ENCODE measurements at places on chromosomes 11 and 22.

DNA sequence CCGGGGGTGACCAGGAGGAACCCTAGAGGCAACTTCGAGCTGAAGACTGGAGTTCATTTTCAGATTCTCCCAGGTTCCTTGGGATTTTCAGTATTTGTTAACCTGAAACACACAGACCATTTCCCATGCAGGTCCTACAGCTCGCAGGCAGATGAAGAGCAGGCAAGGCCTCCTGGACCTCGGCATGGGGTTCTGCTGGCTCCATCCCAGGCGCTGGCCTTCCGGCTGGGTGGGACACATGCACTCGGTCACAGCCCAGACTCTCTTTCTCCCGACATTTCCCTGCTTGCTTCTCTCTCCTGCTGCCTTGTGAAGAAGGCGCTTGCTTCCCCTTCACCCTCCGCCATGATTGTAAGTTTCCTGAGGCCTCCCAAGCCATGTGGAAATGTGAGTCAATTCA is 15.4 kb upstream of the TTLL12 start:
- DNase-seq = no peak

- no peak for DNase-seq
Observed at GRCh38 chr11:130042093-130042591, 27.6 kb upstream of the APLP2 start.

DNA sequence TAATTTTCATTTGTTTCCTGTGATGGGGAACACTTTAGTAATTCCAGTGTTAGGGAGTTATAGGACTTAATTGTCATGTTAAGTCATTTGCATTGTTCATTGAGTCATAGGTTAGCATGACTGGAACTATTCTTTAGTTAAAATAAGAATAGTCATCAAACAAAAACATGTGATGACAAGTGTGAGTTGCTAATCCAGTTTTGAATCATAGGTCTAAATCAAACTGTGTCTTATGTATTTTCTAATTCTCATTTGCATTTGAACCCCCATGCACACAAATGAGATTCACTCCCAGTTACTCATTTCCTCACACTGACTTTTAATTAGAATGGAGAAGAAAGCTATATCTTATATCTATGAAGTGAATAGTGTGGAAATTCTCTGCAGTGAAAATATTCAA is 405.6 kb downstream of the LRRC4C start:
- no peak for DNase-seq

DNA sequence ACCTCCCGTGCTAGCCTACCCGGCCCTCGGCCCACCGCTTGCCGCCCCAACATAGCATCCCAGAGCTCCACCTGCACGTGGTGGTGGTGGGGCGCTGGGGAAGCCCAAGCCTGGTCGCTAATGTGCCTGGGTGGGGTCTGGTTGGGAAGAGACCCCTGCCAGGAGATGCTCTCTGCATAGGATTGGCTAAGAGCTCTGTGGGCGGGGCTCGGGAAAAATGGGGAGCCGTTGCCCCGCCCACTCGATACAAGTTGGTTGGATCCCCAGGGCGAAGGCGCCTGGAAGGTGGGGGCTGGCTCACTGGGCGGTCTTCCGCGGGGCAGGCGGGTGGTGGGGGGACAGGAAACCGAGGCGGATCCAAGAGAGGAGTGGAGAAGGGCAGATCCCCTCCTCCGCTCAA is 7.6 kb downstream of the LRRC10B start:
- no peak for DNase-seq

GRCh38 chr22:32911503-32911902 is 110.0 kb downstream of the TIMP3 start:
- DNase-seq = no peak

- DNase-seq = no peak
Observed at GRCh38 chr22:44328762-44329161, 16.0 kb upstream of the SHISAL1 start.

DNA sequence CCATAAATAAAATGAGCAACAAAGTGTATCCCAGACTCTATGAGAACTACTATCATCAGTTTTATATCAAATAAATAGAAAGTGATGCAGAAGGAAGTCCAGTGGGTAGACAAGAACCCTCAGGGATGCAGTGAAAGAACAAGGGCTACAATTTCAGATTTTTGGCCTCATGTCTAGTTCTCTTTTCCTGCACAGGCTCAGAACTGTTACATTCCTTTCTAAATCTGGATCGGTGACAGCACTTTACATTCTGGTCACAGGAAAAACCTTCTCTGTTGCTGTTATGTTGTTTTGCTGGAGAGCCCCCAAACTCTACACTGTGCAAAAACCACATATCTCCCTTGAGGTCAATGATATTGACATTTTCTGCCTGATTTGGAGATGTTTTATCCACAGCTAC is 108.8 kb upstream of the ANO5 start:
- no peak for DNase-seq

DNA sequence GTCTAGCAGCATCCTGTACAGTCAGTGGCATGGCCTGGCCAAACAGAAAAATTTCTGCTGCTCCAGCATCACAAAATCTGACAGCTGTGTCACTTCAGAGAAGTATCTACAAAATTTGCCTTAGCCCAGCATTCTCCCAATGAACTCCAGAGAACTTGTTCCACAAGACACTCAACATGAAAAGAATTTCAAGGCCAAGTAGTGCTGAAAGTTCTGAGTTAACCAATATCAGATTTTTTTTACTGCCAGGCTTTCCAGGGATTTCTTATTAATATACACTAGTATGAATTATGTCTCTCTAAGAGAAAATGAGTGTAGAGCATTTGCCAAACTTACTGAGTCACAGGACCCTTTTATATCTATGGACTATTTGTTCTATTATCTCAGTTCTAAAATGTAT is 68.8 kb downstream of the OR5AK2 start:
- DNase-seq = no peak

- no peak for DNase-seq
Observed at GRCh38 chr11:68593441-68593840, 90.9 kb upstream of the GAL start.

- DNase-seq = no peak
Observed at GRCh38 chr11:105449100-105449734, 160.7 kb upstream of the GRIA4 start.

DNA sequence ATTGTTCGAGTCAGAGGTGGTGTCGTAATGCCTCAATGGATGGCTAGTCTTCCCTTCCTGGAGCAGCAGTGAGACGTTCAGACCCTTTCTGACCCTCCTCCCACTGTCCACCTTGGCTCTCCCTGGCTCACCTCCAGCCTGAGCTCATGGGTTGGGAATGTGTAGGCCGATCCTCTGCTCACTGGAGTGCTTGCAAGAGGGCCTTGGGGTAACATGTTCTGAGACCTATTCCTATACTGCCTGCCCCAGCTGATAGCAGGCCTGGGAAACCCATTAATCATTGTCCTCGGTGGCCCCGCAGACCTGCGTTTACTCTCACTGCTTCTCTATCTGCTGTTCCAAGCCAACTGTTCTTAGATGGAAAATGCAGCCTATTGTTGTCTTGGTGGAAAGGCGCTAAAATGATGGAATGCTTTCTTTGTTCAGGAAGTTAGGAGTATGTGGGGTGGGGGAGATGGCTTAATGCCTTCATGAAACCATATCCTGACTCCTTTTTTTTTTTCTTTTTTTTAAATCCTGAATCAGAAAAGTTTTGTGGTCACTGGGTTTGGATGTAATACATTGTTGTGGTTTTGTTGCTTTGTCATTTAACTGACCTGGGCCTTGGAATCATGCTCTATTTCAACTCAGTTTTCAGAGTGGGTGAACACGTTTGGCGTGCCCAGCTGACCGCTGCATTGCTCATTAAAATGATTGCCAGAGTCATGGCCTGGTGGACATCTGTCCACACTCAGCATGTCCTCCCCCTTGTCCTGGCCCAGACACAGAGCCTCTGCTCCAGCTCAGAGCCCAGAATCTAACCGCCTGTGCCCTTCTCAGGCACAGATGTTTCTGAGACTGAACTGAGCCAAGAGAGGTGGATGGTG is 72.5 kb downstream of the MICAL2 start:
- no peak for DNase-seq

DNA sequence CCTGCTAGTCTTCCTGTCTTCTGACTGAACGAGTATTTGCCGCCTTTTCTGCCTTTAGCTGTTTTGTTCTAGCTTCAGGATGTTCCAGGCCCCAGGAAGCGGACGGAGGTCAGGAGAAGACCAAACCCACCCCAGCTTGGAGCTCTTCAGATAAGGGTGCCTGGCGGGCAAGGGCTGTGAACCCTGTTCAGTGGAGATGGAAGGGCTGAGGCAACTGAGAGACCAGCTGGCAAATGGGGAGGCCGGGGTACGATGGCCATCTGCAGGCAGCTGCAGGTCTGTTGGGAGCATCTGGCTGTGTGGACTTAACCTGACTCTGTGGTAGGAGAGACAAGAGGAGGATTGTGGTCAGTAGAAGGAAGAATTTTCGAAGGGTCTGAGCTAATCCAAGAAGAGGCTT is 95.6 kb downstream of the CHST1 start:
- no peak for DNase-seq

DNA sequence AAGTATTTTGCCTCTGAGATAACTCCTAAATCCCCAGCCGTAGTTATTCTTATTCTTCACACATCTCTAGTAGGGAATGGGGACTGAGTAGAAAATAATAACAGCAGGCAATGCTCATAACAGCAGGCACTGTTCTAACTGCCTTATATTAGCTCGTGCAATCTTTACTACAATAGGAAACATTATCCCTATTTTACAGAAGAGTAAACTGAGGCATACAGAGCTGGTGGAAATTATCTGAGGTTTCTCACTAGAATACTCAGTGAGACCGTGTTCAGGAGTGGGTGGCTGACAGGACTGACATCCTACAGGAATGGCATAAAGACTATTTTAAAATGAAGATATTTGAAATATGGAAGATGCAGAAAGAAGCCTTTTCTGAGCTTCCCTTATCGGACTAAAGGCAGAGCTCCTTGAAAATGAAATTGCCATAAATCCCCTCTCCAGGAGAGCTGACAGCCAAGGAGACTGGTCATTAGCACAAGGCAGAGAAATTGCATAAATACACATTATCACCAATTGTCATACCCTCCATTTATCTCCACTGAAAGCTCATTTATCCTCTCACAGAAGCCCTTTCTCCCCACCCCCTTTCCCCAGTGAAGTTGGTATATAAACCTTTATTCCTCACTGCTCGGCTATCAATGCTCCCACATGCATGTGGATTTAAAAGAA is 93.9 kb downstream of the RASSF10 start:
- no peak for DNase-seq

DNA sequence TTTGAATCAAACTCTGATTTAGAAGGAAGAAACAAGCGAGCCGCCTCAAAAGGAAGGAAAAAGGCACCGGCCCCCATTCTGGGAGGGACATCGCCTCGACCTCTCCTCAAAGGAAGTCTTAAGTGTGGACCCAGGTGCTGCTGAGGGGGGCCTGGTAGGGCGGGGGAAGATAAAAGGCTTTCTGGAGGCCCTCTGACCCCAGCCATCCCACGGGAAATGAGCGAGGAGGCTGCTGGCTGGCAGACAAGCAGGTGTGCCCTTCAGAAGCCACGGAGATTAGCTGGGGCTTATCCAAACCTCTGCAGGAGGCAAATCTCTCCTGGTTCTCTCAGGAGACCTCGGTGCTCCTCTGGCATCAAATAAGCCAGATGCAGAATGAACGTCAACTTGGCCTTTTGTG is 171.4 kb upstream of the BLID start:
- no peak for DNase-seq

DNA sequence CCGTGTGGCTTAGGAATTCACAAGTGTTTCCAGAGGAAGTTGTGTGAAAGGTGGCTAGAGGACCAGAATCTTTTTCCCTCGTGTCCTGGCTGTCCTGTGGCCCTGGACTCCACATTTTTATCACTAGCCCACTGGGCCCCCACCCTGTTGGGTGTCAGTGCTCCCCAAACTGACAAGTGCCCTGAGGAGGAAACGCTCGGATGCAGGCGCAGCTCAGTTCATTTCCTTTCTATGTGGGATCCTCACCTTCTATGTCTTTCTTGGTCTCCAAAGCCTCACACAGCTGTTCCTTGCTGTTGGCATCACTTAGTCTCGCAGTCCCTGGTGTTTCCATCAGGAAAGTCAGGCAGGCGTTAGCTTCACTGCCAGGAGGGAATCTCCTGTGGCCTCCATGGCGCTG is 68.0 kb upstream of the KCNQ1OT1 start:
- no peak for DNase-seq

DNA sequence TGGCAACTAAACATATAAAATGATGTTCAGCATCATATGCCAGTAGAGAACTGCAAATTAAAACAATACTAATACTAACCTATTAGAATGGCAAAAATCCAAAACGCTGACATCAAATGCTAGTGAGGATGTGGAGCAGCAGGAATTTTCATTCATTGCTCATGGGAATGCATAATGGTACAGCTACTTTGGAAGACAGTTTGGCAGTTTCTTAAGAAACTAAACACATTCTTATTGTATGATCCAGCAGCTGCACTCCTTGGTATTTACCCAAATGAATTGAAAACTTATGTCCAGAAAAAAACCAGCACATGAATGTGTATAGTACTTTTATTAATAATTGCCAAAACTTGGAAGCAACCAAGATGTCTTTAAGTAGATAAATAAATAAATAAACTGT is 258.0 kb downstream of the TENM4 start:
- no peak for DNase-seq

DNA sequence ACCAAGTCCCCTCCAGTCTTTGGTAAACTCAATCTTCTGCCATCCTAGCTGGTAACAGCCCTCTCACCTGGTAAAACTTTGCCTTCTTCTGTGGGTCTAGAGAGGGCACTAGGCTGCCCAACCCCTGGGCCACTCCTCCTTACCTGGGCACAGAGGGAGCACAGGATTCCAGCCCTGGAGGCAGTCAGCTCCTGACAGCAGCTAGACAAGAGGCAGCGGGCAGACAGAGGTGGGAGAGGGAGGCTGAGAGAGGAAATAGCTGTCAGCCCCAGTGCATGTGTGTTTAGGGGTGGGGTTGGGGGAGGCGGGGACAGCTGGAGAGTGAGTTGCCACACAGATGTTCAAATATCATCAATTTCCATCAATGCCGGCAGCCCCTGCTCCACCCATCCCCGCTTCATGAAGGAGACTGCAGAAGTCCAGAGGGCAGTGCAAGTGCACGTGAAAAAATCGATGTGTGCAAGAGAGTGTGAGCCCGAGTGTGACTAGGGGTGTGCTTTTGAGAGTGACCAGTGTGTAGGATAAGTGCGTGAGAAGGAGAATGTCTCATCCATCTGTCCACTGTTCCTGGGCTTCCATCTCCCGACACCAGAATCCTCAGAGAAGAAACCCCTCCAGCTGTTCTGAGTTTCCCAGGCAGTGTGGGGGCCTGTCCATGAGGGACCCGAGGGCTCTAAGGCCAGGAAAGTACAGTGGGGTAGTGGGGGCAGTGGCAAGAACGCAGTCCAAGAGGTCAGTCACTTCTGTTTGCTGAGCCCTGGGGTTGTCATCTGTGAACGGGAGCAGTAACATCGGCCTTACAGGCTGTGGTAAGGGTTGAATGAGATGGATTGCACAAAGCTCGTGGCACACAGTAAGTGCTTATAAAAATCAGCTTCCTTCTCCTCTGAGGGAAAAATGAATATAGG is at the start of gene PTGDR2:
PTGDR2 (minus strand) TSS at position 225 of the 908 bp plus-strand sequence. CDS start 2,228 bp downstream, outside the sequence.
- no peak for DNase-seq

GRCh38 chr22:50252082-50253045 is 1.3 kb upstream of the HDAC10 start:
- peak; percentile 53 for DNase-seq

DNA sequence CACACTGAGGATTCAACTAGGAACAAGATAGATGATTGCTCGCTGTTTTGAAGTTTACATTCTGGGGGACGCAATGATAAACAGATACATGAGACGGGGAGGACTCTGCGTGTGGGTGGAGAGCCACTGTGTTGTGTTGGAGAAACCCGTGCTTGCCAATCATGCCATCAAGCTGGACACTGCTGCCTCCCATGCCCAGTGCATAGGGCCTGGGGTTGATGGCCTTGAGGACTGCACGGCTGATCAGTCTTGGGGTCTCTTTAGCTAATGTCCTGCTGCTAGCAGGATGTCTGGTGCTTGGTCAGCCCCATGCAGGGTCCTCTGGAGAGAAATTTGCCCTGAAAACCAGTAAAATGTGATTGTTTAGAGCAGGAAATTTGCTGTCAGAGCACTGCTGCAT is 221.2 kb upstream of the B3GAT1 start:
- DNase-seq = no peak
